ENCODE measurements at places on chromosomes 1 and 21. TPM values are rescaled to one million over a fixed set of nuclear protein-coding genes. Genes with fewer than 3 reads are reported as not detected.

CCDC190 gene
- total RNA-seq: not detected

RABIF gene
- 6.6 TPM for total RNA-seq

NPHS2 gene
- total RNA-seq: not detected

MX1 gene
- 3.6 TPM for total RNA-seq

OR2L13 gene
- not detected for total RNA-seq

RXFP4 gene
- total RNA-seq: not detected

Data from WTC11 (cell line).